ENCODE measurements at places on chromosomes 1 and 21.

DNA sequence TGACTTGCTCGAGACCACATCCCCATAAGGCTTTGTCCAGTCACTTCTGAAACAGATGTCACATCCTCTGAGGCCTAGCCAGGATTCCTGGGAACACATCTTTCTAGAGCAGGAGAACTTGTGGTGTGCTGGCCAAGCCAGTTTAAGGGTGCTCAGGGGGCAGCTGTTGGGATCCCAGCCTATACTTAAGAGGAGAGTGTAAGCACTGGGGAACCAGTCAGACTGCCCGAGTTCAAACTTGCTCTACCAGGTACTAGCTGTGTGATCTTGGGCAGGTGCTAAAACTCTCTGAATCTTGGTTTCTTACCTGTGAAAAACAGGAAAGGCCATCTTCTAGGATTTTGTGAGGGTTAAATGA is 15.6 kb upstream of the LY9 start:
- DNase-seq, result no peak

DNA sequence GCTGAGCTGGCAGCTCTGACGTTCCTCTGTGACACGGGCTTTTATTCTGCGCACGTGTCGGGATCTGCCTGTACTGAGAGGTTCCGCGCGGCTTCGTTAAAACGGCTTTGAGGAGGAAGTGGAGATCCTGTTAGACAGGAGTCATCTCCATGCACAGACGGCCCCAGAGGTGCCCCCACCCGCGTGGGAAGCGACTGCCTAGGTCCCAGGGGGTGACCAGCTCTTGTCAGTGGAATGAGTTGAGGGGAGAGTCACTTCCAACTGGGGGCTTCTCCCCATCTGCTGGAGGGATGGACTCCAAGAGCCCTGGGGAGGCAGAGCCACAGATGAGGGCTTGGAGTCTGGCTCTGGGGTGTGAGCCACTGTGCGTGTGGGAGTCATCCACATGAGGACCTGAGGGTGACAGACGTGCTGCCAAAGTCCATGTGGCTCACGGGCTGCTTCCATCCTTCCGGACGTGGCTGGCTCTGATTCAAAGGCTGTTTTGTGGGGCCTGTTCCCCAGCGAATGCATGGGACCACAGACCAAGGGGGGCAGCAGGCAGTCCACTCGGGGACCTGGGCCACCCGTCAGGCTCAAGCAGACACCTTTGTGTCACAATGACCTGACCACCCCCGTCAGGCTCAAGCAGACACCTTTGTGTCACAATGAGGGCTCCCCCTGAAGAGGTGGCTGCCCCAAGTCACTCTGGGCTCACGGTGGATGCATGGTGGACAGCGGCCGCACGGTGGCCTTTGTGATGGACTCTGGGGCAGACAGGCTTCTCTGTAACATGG is 26.8 kb downstream of the PTTG1IP start:
- DNase-seq, result peak; percentile 35

DNA sequence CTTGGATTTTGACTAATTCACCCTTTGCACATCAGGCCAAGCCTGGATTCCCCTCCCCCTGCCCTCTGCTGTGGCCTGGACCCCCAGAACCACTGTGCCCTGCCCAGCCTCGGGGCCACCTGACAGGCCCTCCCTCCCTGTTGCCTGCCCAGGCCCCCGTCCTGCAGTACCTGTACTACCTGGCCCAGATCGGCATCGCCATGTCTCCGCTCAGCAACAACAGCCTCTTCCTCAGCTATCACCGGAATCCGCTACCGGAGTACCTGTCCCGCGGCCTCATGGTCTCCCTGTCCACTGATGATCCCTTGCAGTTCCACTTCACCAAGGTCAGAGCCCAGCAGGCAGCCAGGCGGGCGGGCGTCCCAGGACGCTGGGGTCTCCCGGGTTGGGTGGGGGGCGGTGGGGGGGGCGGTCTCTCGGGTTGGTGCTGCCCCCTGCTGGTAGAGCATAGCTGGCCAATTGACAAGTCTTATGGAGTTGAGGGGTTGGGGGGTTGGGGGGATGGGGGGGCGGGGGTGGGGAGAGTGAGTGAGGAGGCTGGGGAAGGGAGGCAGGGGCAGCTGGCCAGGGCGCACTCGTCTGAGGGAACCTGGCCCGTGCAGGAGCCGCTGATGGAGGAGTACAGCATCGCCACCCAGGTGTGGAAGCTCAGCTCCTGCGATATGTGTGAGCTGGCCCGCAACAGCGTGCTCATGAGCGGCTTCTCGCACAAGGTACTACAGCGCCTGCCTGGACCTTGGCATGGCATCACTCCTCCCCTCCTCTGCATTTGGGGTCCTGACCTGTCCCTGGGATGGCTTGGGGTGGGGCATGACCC is 10.7 kb downstream of the AMPD2 start:
- no peak for DNase-seq

GRCh38 chr21:42304556-42305454 is 10.4 kb downstream of the TFF3 start:
- DNase-seq, result no peak

DNA sequence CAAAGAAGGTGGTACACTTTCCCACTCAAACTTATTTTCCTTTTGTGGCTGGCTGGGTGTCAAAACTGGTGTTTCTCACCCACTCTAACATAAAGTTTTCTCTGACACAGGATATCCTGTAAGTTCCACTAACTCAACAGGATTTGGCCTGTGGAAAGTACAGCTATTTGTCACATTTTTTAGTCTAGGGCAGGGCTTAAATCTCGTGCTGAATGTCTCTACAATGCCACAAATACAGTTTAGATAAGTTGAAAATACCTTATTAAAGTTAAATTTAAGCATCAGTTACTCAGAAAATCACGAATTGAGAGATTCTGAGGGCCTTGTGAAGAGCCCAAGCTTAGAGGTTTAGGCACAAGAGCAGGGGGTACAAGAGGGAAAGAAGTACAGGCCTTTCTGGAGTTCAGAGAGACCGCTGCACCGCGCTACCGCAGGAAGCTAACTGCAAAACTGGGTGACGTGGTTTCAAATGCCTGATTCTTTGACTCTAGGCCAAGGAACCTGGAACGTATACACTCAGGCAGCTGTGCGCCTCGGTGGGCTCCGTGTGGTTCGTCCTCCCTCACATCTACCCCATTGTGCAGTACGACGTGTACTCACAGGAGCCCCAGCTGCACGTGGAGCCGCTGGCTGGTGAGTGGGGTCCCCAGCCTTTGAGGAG is 23.4 kb upstream of the PWP2 start:
- DNase-seq, result no peak

DNA sequence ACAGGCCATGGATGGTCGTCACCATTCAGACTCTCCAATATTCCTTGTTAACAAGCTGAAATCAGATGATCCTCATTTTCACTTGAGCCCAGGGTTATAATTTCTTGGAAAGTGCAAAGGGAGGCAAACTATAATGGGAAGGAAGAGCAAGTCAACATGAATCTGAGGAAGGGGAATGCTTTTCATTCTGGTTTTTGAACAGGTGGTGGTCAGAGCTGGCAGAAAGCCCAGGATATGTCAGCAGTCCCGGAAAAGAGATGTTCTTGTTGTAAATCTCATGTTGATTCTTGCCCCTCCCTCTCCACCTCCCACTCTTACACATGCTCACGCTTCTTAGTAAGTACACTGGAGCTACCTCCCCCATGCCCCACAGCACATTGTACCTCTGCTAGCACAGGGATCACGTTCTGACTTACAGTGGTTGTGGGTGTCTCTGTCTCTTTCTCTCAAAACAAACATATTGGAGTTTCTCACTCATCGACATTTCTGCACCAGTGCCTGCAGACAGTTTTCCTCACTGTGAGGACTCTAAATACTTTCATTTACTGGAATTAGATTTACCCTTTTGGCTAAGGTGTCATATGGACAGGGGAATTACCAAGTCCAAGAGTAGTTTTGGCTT is 77.6 kb downstream of the XCL2 start:
- DNase-seq, result peak; percentile 46

- no peak for DNase-seq
Observed at GRCh38 chr1:113870778-113871177, 734 bp downstream of the PTPN22 start.

- DNase-seq, result peak; percentile 38
Observed at GRCh38 chr1:94702442-94702815, 117.7 kb upstream of the SLC44A3 start.

DNA sequence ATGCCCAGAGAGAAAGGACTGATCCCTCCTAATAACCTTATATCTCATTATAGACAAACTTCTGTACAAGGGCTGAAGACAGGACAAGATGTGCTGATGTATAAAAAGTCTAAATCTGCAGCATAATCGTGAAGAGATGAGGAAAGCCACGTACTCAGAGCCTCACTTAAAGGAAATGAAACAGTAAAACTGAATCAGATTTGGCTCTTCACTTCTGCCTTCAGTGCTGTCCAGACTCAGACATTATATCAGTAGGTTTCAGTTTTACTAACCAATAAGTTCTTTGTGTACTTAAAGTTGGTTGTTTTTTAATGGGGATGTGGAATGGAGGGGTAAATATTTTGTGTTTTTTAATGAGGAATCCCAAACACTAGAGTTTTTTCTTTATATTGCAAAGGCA is 45.3 kb upstream of the RGS1 start:
- peak; percentile 48 for DNase-seq

Measured in IMR-90 (cell line).